ENCODE measurements at places on chromosomes 7 and 10.

DNA sequence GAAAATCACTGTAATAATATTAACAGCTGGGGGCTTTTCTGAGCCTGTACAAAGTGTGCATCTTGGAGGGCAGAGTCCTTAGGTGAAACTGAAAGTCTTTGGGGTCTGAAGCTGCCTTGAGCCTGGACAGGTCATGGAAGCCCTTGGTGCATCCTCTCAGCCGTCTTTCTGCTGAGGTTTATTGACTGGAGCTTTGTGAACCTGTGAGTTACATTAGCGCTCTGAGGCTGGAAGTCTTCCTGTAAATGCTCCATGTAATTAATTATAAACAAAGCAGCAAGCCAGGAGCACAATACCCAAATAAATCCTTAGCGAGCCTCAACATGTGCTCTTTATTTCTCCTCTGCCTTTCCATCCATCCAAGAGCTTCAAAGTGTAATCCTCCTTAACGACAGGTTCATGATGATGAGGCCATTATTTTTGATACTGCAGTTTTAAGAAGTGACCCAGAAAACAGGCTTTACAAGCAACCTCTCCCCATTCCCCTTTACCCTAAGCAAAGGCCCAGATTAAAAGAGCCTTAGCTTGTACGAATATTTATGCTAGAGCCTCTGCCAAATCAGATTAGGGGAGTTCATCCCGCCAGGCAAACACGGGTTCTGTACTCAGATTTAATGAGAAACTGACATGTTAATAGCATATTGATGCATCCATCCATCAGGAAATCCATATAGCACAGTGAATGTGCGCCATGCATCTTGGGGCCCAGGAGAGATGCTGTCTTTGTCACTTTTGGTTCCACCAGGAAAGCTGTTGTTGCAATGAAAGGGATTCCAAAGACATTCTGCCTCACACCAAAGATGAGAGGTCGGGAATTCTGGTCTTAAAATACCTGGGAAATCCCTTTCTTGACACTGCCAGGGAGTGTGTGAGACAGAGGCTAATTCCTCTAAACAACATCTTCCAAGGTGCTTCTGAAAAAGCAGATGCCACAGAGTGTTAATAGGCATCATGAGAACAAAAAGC, 118.1 kb downstream of the ANLN start:
- DNase-seq: no peak

DNA sequence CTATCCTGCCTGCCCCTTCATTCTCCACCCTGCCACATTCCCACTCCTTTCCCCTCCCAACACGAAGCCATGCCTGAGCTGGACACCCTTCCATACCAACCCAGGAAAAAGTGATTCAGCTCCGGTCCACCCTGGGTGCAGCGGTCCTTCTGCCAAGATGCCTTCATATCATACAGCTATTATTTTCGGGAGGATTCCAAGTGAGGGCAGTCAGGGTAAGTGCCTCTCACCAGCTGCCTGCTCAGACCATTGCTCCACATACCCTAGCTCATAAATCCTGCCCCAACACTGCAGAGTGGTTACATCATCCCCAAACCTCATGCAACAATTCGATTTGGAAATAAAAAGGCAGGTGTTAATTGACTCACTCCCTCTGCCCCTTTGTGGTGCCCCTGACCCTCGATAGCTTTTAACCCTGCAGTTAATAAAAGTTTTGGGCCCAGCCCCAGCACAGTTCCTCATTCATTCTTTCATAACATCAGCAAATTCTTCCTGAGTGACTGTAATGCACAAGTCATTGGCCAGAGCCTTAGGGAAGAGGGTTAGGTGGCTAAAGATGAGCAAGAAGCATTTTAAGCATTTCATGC, 42.6 kb downstream of the ZNF503 start:
- no peak for DNase-seq

GRCh38 chr10:118412932-118413331, 70.8 kb upstream of the FAM204A start:
- no peak for DNase-seq

DNA sequence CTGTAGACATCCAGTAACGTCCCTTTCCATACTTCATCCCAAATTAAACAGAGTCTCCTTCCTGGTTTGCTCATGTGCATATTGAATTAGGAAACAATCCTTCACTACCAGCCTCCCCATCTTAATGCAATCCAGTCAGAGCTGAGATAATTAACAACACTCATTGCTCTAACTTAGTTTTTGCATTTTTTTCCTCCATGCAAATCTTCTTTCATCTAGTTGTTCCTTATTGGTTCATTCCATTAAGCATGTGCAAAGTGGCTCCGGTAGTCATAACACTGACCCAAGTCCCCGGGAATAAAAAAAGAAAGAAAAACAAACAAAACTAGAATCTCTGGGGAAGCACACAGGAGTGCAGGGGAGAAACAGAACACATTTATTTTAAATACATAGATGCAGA, 1176.1 kb downstream of the GATA3 start:
- no peak for DNase-seq

GRCh38 chr7:79055722-79056415, 397.6 kb downstream of the MAGI2 start:
- DNase-seq: no peak

DNA sequence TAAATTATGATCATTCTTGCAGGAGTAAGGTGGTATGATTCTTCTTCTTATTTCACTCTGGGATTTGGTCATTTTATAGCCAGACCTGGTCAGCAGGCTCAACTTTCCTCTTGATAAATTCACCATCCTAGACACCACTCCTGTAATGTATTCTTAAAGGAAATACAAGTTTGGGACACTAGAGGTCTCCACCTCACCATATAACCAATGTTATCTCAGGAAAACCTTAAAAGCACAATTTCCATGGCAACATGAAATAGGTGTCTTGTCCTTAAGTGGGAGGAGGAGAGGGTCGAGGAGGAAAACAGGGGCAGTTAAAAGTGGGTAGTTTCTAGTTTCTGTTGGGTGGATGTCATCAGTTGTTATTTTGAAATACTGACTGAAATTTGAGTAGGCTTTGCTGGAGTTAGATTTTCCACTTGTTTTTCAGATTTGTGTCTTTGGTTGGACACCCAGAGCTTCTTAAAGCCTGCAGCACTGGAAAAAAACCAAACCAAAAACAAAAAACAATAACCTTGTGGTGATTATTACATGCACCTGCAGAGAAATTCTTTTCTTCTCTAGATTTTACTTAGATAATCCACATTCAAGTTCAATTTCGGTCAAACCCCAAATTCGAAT, 163.1 kb downstream of the PRKCQ start:
- peak; percentile 53 for DNase-seq

GRCh38 chr7:33806298-33807154, 98.8 kb upstream of the BMPER start:
- no peak for DNase-seq

- no peak for DNase-seq
Measured at GRCh38 chr7:48962821-48963505, 38.6 kb downstream of the CDC14C start.

DNA sequence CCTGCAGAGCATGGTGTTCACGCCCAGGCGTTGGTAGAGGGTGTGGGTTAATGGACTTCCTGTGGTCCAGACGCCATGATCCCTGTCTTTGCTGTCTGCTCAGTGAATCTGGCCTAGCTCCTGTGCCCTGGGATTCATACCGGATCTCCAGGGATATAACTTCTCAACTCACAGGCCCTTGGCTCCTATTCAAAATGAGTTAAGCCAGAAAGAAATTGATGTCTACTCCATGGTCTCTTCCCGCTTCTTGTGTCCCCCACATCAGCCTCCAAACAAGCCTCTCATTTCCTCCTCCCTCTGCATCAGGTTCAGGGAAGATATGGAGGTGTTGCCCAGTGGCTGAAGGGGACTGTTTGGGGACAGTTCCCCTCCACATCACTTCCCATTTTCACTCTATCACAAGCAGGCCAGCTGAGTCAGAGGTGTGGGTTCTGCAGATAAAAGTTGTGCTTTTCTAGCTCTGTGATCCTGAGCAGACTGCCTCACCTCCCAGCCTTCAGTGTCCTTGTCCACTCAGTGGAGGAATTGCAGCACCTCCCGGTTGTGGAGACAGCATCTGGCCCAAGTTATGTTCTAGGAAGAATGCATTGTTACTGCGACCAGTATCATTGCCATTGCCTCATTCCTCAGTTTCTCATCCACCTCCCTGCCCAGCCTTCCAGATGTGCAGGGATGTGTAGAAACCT, 22.5 kb downstream of the AKR1E2 start:
- DNase-seq: no peak

DNA sequence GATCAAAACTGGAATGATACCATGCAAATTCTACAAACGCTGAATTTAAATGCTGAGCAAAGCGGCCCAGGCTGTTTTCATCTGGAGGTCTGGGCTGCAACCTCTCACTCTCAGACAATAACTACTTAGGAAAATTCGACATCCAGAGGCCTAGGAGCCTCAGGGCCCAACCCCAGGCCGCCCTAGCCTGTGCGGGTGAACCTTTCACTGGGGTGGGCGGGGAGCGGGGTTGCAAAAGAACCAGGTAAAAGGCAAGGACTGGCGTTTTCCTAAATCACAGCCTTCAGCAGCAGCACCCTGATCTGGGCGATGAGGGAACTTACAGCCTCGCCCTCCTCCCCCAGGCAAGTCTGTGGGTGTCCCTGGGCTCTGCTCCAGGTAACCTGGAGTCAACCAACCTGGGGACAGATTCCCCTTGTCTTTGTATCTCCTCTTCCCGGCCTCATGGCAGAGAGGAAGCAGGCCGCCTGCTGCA, 33.4 kb downstream of the CALML5 start:
- no peak for DNase-seq

DNA sequence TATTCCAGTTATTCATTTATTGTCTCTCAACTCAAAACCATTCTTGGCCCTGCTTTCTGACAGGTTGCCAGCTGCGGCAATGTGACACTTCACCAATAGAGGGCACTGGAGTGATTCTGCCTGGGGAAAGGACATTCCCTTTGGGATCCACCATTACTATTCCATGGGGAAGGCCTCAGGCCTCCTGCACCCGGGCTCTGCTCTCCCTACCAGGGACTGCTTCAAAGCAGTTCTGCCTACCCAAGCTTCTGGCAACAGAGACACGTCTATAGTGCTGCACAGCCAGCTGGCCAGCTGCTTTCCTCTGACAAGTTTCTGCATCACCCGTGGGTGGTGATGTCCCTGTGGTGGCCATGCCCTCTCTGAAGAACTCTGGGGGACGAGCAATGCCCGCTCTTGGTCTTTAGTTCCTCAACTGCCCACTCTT, 163.8 kb downstream of the ELMO1 start:
- no peak for DNase-seq

DNA sequence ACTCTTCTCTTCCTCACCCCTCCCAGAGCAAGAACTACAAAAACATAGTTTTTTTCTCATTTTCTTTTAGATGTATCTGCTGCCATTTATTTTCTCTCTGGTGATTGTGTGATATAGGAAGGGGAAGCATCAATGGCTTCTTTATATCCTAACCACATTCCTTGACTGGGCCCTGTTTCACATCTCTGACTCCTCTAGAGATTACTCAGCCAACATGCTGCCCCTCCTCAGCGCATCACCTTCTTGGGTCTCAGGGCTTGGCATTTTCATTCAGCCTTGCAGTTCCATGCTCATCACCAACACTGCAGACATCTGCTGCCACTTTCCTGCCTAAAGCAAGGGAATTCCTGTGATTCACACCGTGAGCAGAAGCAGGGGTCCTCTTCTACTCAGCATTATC, 705.5 kb downstream of the AUTS2 start:
- DNase-seq: no peak

GRCh38 chr7:48078470-48078869, 10.6 kb upstream of the UPP1 start:
- no peak for DNase-seq

DNA sequence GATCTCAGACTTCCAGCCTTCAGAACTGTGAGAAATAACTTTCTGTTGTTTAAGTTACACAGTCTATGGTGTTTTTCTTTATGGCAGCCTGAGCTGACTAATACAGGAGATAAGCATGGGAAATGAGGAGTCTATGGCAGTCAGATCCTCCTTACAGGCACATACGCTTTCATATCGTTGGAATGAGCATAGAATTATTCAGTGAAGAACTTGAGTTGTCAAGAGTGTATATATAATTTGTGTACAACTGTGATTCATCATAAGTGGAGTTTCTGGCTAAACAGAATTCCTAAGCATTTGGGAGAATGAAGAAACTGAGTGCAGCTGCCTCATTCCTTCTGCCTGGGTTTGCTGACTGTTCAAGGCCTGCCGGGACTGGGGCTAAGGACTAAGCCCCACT, 516.7 kb downstream of the ADRA2A start:
- DNase-seq: no peak

GRCh38 chr10:100927266-100927665, 14.5 kb downstream of the SLF2 start:
- no peak for DNase-seq

- DNase-seq: no peak
Measured at GRCh38 chr10:102527546-102527945, 23.8 kb downstream of the SUFU start.

GRCh38 chr10:130982802-130983201, 328.7 kb downstream of the TCERG1L start:
- no peak for DNase-seq

DNA sequence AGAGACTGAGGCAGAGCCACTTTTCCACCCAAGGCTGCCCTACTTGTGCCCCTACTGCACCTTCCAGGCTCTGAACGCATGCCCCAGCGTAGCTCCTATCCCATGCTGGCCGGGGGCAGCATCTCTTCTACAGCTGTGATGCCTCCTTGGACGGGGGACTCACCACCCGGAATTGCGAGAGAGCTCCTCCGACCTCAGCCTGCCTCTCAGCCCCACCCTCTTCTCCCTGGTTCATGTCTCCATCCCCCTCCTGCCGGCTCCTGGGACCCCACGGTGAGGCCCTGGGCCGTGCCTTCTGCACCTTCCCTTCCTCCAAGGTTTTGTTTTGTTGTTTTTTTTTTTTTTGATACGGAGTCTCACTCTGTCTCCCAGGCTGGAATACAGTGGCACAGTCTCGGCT, 112.4 kb downstream of the MICALL2 start:
- no peak for DNase-seq

Data from frontal cortex (tissue), 4 donors.